Type B pancreatic cell (in vitro differentiated cells): ENCODE measurements at places on chromosomes 11 and 22. TPM values are rescaled to one million over a fixed set of nuclear protein-coding genes. Genes with fewer than 3 reads are reported as not detected.

- DNase-seq = no peak
Measured at GRCh38 chr22:19840059-19840458, 14.6 kb downstream of the GNB1L start.

DNA sequence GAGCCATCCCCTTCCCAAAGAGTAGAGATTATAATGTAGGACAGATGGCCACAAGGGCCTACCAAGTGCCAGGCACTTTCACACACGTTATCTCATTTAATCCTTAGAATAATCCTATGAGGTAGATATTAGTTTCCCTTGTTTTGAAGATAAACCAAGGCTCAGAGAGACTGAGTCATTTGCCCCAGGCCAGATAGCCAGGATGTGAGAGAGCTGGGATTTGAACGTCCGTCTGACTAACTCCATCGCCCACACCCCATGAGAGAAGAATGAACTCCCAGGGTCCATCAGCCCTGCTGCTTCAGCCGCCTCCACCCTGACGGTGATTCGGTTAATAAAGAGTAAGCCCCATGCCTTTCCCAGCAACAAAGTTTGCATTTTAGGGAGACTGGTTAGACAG, 10.7 kb downstream of the PRG3 start:
- DNase-seq = no peak

GRCh38 chr11:5288906-5289550, 12.7 kb downstream of the OR51B4 start:
- DNase-seq = no peak

GRCh38 chr11:106480581-106481190, 403.2 kb downstream of the AASDHPPT start:
- DNase-seq = no peak

DNA sequence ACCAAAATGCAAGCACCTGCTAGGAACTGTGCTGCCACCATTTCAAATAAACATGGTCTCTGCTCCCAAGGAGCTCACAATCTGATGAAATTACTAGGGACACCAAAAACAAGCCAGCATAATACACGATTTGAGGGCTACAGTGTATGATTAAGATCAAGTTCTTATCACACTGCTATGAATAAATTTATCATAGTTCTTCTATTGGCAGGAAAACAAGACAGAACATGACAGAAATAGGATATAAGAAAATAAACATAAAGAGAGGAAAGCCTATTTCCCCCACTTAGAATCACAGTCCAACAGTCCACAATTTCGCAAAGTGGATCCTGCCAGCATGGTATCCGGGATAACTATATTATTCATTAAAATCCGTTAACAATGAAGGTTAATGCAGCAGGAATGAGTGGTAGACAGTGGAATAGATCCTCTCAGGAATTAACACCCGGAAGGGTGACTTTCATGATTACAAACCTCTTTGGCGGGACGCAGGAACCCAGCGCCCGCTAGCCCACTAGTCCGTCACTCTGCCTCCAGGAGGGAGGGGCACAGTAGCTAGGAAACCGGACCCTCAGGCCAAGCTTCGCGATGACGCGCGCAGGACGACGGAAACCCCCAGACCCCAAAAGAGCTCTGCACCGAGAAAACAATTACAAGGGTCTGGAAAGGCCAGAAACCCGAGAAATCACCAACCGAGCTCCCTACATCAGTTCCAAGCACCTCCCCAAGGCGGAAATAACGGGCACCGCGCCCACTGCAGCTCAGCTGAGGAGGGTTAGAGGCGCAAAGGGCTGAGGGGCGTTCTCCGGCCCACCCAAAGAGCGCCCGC, 607 bp downstream of the CCDC82 start:
- no peak for DNase-seq

- no peak for DNase-seq
Measured at GRCh38 chr11:64018310-64018709, 17.4 kb upstream of the FLRT1 start.

DNA sequence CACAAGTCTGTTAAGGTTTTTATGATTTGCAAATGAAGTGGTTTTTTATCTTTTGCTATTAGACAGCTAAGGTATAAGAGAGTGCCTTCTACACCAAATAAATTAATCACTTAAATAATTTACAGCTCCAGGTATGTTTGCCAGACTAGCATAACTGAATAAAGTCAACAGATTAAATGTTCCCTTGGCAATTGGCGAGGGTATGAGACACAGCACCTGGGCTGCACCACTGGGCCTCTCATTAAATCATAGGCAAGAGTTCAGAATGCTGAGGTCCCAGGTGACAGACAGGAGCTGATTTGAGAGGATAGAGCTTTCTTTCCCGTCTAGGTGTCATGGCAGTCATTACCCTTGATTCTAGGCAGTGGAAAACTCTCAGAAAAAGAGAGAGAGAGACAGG, 62.6 kb upstream of the WT1 start:
- DNase-seq = no peak

DNA sequence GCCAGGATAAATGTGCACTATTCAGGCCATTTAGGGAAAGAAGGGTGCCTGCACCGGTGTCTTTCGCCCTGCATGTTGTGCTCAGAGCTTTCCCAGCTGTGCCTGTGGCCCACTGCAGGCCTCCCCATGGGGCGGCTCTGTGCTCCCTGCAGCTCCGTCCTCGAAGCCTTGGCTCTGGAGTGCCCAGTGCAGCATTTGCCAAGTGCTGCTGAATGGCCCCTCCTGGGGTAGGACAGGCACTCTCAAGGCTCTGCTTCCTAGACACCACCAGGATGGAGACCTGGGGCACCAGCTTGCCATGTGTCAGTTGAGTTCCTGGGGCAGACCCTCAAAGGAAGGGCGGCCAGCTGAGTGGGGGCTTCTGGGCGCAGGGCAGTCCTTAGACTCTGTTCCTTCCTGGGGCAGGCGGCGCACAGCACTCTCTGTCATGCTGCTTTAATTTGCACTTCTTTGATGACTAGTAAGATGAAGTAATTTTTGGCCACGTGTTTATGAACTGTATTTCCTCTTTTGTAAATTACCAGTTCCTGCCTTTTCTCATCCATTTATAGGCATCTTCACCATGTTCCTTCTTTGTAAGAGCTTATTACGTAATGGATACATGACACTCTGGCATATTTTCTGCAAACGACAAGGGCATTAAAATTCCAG, 32.1 kb upstream of the GNB1L start:
- no peak for DNase-seq

DNA sequence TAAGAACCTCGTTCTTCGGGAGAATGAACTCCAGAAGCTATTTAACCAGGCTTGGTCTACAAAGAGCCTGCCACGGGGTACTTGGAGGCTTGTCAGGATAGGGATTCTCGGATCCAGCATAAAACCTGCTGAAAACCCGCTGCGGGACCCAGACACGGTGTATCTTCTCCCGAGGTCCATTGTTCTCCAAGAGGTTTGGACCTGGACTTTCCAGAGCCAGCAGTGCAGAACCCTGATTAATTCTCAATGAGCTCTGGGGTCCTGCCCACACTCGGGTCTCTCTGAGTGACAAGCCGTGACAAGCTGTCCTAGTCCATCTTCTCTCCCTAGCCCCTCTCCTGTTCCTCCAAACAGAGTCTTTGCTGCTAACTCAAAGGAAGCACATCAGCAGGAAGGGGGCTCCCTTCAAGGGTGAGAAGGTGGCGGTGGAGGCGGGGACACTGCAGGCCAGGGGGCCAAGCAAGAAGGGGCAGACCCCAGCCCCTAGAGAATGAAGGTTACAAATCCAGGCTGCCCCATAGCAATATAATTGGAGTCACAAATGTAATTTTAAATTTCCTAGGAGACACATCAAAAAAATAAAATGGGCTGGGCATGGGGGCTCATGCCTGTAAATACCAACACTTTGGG, 12.2 kb downstream of the SHANK2 start:
- no peak for DNase-seq

DNA sequence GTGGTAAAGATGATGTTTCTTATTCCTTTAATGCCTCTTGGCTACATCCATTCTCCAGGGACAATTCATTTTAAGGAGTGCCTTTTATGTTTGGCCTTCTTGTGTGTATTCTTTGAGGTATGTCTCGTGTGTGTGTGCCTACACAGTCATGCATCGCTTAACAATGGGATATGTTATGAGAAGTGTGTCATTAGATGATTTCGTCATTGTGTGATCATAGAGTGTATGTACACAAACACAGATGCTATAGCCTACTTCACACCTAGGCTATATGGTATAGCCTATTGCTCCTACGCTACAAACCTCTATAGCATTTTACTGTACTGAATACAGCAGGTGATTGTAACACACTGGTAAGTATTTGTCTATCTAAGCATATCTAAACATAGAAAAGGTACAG, 23.0 kb downstream of the ZNF202 start:
- no peak for DNase-seq

- DNase-seq = no peak
Measured at GRCh38 chr11:86176165-86176884, 68.2 kb upstream of the EED start.

GRCh38 chr22:35475545-35475944, 65.1 kb upstream of the RASD2 start:
- no peak for DNase-seq

GRCh38 chr11:119608781-119609180, 120.2 kb downstream of the NECTIN1 start:
- DNase-seq = no peak

GRCh38 chr11:74438681-74439080, 28.7 kb downstream of the KCNE3 start:
- DNase-seq = no peak

GRCh38 chr22:29951791-29952413, 68.9 kb downstream of the MTMR3 start:
- no peak for DNase-seq

GRCh38 chr11:128297091-128297651, 290.2 kb downstream of the ETS1 start:
- DNase-seq = no peak

GRCh38 chr22:44314425-44315067, 1.8 kb upstream of the SHISAL1 start:
- DNase-seq = no peak

DNA sequence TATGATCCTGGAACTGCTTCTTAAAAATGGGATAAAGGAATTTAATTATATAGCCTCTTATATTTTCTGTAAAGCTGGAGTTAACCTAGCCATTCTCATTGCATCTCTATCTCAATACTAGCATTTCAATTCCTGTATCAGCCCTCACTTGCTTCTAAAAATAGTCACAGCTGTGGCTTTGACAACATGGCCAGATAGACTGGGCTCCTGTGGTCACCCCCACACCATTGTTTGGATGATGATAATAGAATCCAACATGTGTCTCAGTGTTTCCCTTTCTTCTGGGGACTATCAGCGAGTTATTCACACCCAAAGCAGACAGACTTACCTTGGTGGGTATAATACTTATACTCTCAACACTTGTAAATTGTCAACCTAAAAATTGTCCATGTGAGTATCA, 6.9 kb downstream of the VWA5A start:
- no peak for DNase-seq

- DNase-seq = no peak
Measured at GRCh38 chr11:75565221-75565814, 3.3 kb downstream of the SERPINH1 start.

DNA sequence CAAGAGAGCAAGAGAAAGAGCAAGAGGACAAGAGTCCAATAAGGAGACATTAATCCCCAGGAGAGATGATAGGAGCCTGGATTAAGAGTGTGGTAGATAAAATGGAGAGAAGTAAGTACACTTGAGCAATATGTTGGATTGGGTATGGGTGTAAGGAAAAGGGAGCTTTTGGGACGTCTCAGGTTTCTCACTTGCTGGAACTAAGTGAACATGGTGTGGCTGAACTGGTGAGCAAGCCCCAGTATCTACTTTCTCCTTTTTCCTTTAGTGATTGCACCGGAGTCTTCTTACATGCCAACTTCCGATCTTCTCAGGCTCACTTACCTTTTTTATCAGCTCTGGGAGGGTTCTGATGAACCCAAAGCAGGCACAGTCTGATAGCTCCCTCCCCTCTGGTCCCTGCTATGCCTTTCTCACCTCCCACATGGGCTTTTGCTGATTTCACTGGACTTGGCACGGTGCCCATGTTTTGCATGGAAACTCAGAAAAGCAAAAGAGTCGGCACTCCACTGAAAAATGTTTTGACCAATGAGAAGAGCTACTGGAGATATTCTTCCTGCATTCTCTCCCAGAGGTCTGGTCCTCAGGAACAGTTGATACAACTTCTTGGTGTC, 14.5 kb upstream of the APLNR start:
- DNase-seq = no peak

The ACRV1 gene
- not detected in 2 replicates for total RNA-seq

The KRTAP5-9 gene
- 0.43 TPM in 1 of 2 replicates, not detected in the other for total RNA-seq

The F2 gene
- 9.5 and 12.1 TPM in 2 replicates for total RNA-seq

The PIM3 gene
- total RNA-seq = 36.7 and 58.6 TPM in 2 replicates

The IFITM10 gene
- 3.4 and 7.4 TPM in 2 replicates for total RNA-seq

The SHANK3 gene
- 6.8 and 13.1 TPM in 2 replicates for total RNA-seq

The CABP4 gene
- total RNA-seq = not detected in 2 replicates

The ASPHD2 gene
- total RNA-seq = 1.1 and 2.4 TPM in 2 replicates

The C11orf87 gene
- total RNA-seq = 0.33 and 5.3 TPM in 2 replicates

The GAB4 gene
- total RNA-seq = not detected in 2 replicates

The EXPH5 gene
- 15.2 and 37.4 TPM in 2 replicates for total RNA-seq
